ENCODE measurements at places on chromosomes 7 and 10. TPM values are rescaled to one million over a fixed set of nuclear protein-coding genes. Genes with fewer than 3 reads are reported as not detected.

GPR158 gene
- total RNA-seq: 0.40 TPM

PDE6C gene
- not detected for total RNA-seq

DNTT gene
- not detected for total RNA-seq

GPR26 gene
- not detected for total RNA-seq

TAS2R38 gene
- not detected for total RNA-seq

SYT15B gene
- 0.24 TPM for total RNA-seq

OPALIN gene
- total RNA-seq: not detected

TRIL gene
- 11.4 TPM for total RNA-seq

CACUL1 gene
- total RNA-seq: 14.7 TPM

KLHDC10 gene
- 18.2 TPM for total RNA-seq

CTTNBP2 gene
- 7.6 TPM for total RNA-seq

MMP21 gene
- total RNA-seq: not detected

RRP12 gene
- 6.8 TPM for total RNA-seq

PLPP4 gene
- not detected for total RNA-seq

MYO1G gene
- total RNA-seq: 0.13 TPM

TMEM140 gene
- 0.64 TPM for total RNA-seq

TLX1 gene
- total RNA-seq: not detected

PNLIPRP2 gene
- not detected for total RNA-seq

FLNC gene
- 98.9 TPM for total RNA-seq

SP8 gene
- not detected for total RNA-seq

NEUROD6 gene
- not detected for total RNA-seq

ZPBP gene
- total RNA-seq: not detected

ADRB1 gene
- total RNA-seq: not detected

FAM237B gene
- total RNA-seq: not detected

GRID2IP gene
- total RNA-seq: not detected

KCND2 gene
- total RNA-seq: 2.6 TPM

GCK gene
- total RNA-seq: 0.56 TPM
